NCI-H146 (cell line): ENCODE measurements at places on chromosomes 16 and 17.

- DNase-seq = no peak
Measured at GRCh38 chr17:44255915-44256314, 12.0 kb downstream of the SLC4A1 start.

DNA sequence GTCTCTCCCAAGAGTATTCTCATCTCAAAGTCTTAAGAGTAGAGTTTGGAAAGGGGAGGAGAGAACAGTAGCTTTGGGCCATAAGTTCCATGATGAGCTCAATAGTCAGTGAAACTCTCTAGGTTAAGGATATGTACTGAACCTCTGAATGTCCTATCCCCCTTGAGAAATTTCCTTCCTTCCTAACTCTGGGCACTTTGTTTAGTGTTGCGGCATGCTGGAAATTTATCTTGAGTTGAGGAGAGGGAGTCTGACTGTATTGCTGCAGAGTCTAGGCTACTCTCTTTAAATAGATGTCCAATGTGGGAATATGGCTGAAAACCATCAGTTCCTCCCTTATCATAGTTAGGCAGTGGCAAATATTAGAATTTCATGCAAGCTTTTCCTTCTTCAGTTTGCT is 16.1 kb downstream of the MRTFB start:
- DNase-seq = no peak

DNA sequence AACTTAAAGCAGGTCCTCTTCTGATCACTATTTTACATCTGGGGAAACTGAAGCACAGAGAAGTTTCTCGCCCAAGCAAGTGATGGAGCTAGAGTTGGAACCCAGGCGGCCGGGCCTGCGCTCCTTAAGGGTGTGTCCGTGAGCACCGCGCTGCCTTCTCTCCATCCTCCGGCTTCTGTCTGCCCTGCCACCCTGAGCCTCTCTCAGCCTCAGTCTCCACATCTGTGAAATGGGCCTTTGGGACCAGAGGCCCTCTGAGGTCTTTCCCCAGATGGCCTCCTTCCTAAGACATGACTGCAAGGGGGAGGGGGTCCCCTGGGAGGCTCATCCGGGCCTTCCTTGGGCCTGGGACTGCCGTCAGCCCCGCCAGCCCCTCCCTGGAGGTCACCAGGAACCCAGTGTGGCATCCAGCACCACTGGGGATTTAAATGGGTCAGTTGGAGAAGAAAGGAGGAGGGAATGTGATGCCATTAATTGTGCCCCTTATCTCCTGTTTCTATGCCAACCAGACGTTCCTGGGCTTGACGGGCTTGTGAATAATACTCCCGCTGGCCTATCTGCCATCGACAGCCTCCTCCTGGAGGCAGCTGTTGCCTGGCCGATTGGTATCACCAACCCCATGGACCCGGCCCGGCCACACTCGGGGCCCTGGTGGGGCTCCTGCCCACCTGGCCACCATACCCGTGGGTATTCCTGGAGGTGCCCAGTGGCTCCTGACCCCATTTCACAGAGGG is 5.1 kb downstream of the ZFPM1 start:
- DNase-seq = peak; percentile 74

DNA sequence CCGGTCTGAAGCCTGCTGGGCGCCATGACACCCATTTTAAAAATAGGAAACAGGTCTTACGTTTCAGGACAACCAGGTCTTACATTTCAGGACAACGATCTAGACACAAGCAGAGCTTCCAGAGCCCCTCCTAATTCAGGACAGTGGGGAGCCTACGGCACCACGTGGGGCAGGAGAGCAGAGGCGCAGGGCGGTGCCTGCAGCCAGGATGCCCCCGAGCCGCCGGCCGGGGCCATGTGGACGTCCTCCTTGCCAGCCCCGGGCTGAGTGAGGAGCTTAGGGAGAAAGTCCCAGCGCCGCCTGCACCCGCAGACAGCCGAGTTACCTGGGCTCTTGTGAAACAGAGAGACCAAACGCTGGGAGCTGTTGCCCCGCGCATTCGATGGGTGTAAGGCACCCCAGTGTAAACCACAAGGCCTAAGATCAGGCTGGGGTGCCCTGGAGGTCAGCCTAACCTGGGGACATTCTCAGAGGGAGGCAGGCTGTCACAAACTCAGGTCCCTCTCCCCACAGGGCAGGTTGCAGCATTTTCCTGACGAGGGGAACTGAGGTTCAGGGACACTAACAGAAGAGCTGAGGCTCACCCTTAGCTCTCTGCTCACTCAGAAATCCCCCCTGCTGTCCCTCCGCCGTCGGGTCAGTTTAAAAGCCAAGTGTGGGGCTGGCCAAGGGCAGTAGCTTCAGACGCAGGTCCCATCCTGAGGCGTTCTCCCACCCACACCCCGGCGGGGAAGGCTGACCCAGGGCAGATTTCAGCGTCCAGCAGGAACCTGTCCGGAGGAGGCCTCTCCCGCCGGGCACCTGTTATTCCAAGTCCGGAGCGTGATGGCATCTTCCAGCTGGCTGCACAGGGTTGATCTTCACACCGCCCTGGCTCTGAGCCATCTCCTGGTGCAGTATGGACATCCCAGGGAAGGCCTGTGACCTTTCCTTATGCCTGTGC is 1.8 kb upstream of the NOTUM start:
- no peak for DNase-seq

DNA sequence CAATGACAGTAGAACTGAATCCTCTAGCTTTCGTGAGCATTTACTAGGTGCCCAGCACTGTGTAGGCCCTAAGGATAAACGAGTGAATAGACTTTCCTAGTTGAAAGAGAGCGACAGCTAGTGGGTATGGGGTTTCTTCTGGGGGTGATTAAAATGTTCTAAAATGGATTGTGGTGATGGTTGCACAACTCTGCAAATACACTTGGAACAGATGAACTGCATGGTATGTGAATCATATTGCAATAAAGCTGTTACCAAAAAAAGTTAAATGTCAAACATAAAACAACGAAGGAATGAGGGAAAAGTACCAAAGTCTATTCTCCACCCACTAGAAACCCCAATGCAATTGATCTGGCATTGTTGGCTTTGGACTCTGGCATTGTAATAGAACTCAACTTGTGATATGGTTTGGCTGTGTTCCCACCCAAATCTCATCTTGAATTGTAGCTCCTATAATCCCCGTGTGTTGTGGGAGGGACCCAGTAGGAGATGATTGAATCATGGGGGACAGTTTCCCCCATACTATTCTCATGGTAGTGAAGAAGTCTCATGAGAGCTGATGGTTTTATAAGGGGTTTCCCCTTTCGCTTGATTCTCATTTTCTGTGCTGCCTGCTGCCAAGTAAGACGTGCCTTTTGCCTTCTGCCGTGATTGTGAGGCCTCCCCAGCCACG is 70.5 kb downstream of the MARF1 start:
- no peak for DNase-seq

DNA sequence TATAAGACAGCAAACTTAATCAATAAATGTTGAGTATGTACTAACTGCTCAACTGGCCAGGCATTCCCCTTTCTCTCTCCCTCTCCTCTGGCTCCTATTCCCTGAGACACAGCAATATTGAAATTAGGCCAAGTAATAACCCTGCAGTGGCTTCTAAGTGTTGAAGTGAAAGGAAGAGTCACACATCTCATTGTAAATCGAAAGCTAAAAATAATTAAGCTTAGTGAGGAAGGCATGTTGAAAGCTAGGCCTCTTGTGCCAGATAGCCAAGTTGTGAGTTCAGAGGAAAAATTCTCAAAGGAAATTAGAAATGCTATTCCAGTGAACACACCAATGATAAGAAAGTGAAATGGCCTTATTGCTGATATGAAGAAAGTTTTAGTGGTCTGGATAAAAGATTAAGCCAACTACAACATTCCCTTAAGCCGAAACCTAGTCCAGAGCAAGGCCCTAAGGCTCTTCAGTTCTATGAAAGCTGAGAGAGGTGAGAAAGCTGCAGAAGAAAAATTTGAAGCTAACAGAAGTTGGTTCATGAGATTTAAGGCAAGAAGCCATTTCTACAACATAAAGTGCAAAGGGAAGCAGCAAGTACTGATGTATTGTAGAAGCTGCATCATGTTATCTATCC is 35.4 kb upstream of the ABCC11 start:
- DNase-seq = no peak
